Anterior cingulate cortex (tissue), 58 donors: ENCODE measurements at places on chromosomes 16 and 17.

- DNase-seq = no peak
Measured at GRCh38 chr16:894841-895240, 75.9 kb downstream of the LMF1 start.

GRCh38 chr17:20089756-20090547 lies 80.8 kb downstream of the SPECC1 start:
- no peak for DNase-seq

DNA sequence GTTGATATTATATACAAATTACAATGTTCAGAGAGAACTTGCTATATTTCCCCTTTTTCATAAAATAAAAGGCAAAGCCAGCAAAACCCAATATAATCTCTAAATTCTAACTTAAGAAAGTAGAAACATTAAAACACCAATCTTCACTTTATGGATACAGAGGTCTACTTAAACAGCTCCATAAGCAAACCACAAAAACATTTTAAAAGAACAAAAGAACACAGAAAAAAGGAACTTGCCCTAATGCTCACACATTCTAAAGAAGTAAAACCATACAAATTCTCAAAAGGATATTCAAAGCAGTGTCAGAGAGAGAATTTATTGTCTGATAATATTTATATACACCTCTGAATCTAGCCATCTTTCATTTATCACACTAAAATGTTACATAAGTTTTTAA lies 606 bp downstream of the ABCA10 start:
- no peak for DNase-seq

DNA sequence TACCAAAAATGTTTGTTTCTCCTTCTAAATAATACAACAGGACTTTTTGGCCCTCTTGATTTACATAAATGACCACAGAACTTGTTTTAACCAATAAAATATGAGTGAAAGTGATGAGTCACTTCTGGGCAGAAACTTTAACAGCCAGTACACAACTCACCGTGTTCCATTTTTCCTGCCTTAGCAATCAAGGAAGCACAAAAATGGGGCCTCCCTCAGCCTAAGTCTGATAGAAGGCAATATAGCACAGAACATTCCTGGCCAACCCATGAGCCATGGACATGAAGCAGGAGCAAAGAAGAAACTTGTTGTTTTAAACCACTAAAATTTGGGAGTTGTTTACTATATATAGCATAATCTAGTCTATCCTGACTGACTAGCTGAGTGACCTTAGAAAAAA lies 61.1 kb upstream of the MTMR4 start:
- DNase-seq = no peak

GRCh38 chr17:42989726-42990652 lies 8.2 kb upstream of the RPL27 start:
- no peak for DNase-seq

GRCh38 chr17:42361781-42362186 lies 26.5 kb downstream of the STAT3 start:
- DNase-seq = no peak

- DNase-seq = no peak
Measured at GRCh38 chr16:84421081-84421937, 53.0 kb downstream of the ATP2C2 start.

DNA sequence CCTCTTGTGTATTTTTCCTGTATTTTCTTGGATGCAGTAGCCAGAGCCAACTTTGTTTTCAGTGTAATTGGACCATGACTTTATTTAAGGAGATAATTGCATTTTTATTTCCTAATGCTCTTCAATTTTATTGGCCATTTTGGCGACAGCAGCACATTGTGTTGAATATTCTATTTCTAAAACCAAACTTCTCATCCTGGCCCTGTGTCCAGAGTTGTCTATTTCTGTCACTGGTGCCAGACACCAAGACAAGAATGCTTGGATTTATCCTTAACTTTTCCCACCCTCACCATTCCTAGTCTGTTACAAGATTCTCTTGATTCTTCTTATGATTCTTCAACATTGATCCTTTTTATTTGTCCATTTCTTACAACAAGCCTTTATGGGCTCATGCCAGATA lies 37.1 kb downstream of the ARHGAP44 start:
- DNase-seq = no peak

DNA sequence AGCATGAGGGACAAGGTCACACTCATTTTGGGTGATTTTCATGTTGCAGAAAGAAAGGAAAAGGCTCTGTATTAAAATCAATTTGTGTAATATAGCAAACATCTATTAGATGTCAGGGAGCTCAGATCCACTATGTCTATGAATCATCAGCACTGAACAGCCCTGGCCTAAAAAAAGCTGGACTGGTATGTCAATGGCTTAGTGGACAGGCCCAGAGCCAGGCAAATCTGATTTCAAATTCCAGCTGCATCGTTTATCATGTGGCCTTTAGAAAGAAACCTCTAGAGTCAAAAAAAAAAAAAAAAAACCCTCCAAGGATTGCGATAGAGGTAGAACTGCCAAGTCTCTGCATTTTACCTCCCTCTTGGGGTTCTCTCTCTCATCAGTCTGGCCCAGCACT lies 5.4 kb downstream of the GAS7 start:
- no peak for DNase-seq

- no peak for DNase-seq
Measured at GRCh38 chr16:55666012-55666411, 10.2 kb downstream of the SLC6A2 start.

DNA sequence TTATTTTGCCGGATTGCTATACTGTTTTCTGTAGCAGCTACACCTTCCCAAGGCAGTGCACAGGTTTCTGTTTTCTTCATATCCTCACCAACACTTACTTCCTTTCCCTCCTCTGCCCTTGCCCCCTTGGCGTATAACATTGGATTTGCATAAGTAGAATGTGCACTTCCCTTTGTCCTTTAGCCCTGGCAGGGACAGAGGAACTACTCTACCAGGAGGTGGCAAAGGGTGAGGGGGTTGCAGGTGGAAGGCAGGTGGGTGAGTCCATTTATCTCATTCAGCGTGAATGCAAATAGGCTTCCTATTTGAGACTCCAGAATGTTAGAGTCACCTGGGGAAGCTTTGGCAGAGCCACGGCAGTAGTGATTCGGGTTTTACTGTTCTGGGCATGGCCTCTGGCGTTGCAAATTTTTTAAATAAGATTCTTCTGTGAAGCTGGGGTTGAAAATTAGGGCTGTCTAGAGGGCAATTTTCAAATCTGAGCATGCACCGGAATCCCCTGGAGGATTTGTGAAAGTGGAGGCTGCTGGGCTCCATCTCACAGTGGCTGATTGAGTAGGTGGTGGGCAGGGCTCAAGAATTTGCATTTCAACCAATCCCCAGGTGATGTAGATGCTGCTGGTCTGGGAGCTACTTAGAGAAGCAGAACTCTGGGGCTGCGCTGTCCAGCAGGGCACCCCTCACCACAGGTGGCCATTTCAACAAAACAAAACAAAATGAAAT lies 84.7 kb downstream of the PLCG2 start:
- DNase-seq = no peak

GRCh38 chr16:73845238-73846006 lies 451.2 kb upstream of the PSMD7 start:
- DNase-seq = no peak

GRCh38 chr17:38507436-38507835 lies 79.2 kb downstream of the ARHGAP23 start:
- no peak for DNase-seq

DNA sequence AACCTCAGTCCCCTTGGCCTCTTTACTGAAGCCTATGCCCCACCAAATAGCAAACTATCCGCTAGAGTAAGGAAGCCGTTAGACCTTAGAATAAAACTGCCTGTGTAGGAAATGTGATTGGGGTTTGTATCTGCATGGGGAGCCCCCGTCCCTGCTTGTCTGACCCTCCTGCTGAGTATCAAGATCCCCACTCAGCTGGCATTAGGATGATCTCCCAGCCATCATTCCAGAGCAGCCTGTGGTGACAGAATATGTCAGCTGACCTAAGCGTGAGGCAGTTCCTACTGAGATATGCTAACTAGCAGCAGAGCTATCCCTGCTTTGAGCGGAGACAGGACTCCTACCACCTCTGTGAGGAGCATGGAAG lies 645 bp upstream of the GFOD2 start:
- no peak for DNase-seq

DNA sequence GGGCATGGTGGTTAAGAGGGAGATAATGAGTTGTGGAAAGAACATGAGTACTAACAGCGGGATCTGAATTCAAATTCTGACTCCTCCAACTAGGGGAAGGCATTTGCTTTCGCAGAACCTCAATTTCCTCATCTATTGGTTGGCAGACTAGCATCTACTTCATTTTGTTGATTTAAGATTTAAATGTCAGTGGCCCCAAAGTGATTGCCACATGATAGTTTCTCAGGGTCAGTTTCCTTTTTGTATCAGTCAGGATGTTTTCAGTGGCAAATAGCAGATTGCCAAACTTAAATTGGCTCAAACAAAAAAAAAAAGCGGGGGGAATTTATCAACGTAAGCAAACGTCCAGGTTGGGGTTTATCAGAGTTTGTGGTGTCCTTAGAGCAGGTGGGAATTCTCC lies 25.1 kb upstream of the NOS2 start:
- no peak for DNase-seq

- no peak for DNase-seq
Measured at GRCh38 chr16:78462288-78463208, 363.1 kb downstream of the WWOX start.

GRCh38 chr16:69378036-69378435 lies 7.8 kb downstream of the TERF2 start:
- no peak for DNase-seq

- no peak for DNase-seq
Measured at GRCh38 chr17:73535746-73536145, 108.5 kb downstream of the SDK2 start.

- no peak for DNase-seq
Measured at GRCh38 chr16:56618138-56618537, 7.4 kb upstream of the MT1E start.

DNA sequence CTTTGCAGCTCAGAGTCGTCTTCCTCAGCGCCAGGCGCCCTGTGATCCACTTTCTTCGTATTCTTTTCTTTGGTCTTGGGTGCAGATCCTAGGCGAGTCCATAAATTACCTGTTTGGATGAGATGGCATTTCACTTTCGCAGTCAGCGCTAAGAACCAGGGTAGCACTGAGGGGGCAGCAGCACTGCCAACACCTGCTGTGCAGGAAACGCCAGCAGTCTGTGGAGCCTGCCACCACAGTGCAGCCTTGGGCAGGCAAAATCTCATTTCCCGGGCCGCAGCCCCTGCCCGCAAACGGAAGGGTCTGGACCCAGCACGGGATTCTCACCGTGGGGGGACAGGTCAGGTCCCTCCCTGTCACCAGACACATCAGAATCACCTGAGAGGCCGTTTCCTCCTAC lies 12.2 kb upstream of the ITGAE start:
- no peak for DNase-seq

GRCh38 chr17:72259922-72260321 lies 139.1 kb downstream of the SOX9 start:
- no peak for DNase-seq

- DNase-seq = no peak
Measured at GRCh38 chr17:55446581-55447205, 25.1 kb upstream of the MMD start.

- no peak for DNase-seq
Measured at GRCh38 chr17:75588596-75589011, 1.0 kb downstream of the MYO15B start.

DNA sequence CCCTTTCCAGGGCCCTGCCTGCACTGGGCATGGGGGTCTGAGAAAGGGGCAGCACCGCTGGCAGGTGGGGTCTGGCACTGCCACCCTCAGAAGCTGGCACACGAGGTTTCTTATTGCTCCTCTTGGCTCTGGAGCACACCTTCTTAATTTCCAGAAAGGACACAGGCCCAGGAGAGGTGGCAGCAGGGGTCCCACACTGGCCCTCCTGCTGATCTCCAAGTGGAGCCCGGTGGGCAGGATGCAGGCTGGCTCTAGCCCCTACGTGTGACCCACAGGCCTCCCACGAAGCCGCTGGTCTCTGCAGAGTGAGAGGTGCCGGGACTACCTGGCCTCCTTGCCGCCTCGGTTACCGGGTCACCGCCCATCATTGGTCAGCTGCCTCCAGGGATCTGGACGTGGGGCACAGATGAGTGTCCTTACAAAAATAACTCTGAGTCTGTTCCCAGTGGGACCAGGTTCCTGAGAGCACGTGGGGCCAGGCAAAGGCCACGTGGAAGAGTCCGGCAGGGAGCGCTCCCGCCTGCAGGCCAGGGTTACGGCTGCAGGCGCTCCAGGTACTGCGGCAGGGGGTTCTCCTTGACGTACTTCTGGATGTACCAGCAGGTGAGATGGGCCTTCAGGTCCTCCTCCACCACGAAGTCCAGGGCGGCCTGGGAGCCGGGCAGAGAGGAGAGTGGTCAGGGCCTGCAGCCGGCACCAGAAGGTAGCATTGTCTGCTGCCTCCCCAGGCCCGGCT lies 10.3 kb downstream of the NATD1 start:
- DNase-seq = no peak

DNA sequence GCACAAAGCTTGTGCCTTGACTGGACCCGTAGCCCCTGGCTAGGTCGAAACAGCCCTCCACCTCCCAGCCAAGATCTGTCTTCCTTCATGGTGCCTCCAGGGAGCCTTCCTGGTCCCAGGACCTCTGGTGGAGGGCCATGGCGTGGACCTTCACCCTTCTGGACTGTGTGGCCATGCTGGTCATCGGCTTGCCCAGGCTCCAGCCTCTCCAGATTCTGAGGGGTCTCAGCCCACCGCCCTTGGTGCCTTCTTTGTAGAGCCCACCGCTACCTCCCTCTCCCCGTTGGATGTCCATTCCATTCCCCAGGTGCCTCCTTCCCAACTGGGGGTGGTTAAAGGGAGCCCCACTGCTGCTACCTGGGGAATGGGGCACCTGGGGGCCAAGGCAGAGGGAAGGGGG lies 3.5 kb downstream of the CTRL start:
- DNase-seq = no peak
